ENCODE measurements at places on chromosomes 4 and X. TPM values are rescaled to one million over a fixed set of nuclear protein-coding genes. Genes with fewer than 3 reads are reported as not detected.

The HTATSF1 gene
- total RNA-seq, result 18.3 TPM

The GPR78 gene
- not detected for total RNA-seq

The AKAP4 gene
- not detected for total RNA-seq

The HSFX1 gene
- total RNA-seq, result not detected

The GYPE gene
- total RNA-seq, result not detected

The JCHAIN gene
- 22.0 TPM for total RNA-seq

The STK26 gene
- 12.0 TPM for total RNA-seq

The BLTP1 gene
- 162 TPM for total RNA-seq

The SSX2 gene
- not detected for total RNA-seq

The NUDT11 gene
- total RNA-seq, result not detected

The STAP1 gene
- total RNA-seq, result not detected

The AFF2 gene
- 0.72 TPM for total RNA-seq

The GSX2 gene
- not detected for total RNA-seq

The MAGIX gene
- total RNA-seq, result 4.7 TPM

The KLHL5 gene
- total RNA-seq, result 24.9 TPM

The TREX2 gene
- 13.3 TPM for total RNA-seq

The SH3RF1 gene
- 47.8 TPM for total RNA-seq

The C4orf36 gene
- total RNA-seq, result not detected

The PF4V1 gene
- not detected for total RNA-seq

The PGAM4 gene
- not detected for total RNA-seq

The PLK4 gene
- total RNA-seq, result 1.2 TPM

The BTC gene
- total RNA-seq, result 4.1 TPM

The MAGEA8 gene
- not detected for total RNA-seq

The TCEAL2 gene
- 7.6 TPM for total RNA-seq

The STBD1 gene
- 8.1 TPM for total RNA-seq

The CLDN34 gene
- not detected for total RNA-seq

The TLR2 gene
- total RNA-seq, result 29.6 TPM

The GLOD5 gene
- not detected for total RNA-seq

The SPANXA2 gene
- total RNA-seq, result not detected

The SASH3 gene
- total RNA-seq, result 0.58 TPM

The RHOH gene
- 1.7 TPM for total RNA-seq

The SMIM10L2A gene
- not detected for total RNA-seq

The ENOPH1 gene
- 2.9 TPM for total RNA-seq

The UGT2B17 gene
- not detected for total RNA-seq

The SHISA3 gene
- total RNA-seq, result 4.9 TPM

The BEND2 gene
- total RNA-seq, result not detected

The PLP1 gene
- 2.3 TPM for total RNA-seq

The CDKN2AIP gene
- total RNA-seq, result 31.7 TPM

The ARSD gene
- 45.2 TPM for total RNA-seq

The FABP2 gene
- not detected for total RNA-seq

Data from stomach (tissue), 19 donors.